Activated T-cell treated with anti-CD3 and anti-CD28 coated beads for 1 hour (primary cell): ENCODE measurements at places on chromosomes 5 and 9.

- no peak for DNase-seq
Measured at GRCh38 chr5:131396015-131396414, 132.2 kb downstream of the CDC42SE2 start.

DNA sequence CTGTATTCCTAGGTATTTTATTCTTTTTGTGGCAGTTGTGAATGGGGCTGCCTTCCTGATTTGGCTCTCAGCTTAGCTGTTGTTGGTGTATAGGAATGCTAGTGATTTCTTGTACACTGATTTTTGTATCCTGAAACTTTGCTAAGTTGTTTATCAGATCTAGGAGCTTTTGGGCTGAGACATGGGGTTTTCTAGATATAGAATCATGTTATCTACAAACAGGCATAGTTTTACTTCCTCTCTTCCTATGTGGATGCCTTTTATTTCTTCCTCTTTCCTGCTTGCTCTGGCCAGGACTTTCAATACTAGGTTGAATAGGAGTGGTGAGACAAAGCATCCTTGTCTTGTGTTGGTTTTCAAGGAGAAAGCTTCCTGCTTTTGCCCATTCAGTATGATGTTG is 129.9 kb downstream of the DMXL1 start:
- DNase-seq = no peak

DNA sequence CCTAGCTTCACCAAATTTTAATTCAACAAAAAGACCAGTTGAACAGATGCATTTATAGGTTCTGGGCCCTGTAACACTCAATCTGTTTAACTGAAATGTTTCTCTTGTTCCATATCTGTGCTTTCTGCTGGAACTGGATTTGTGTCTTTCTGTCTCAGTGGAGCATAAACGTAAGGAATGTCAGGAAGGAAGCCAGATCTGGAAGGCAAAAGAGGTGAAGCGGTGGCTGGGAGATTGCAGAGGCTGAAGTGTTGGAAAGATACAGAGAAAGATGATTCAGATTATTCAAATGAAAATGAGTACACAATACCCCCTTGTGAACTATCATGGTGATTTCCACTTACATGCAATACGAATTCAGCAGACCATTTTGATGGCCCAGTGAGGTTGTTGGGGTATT is 406.8 kb downstream of the BRINP1 start:
- DNase-seq = no peak

DNA sequence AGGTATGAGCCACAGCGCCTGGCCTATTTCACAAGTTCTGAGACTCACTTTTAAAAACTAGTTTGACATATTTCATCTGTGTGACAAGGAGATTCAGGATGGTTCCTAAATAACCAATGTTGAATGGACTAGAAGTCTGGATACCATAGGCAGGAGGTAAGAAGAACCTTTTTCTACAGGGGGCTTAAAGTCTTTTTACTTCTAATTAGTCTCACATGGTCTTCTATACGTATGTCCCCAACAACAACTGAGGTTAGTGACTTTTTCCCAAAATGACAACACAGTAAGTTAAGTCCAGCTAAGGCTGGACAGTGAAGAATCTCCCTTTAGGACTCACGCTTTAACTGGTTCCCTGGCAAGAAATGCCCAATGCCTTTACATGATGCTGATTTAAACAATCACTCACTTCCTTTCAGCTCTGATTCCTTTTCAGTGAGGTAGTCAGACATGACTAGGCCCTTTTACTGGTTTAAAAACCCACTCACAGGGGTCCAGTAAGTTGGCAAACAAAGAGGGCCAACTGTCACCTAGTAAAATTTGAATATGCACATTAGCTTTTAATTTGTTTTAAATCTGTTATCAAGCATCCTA is 12.1 kb upstream of the HAUS6 start:
- DNase-seq = no peak

GRCh38 chr5:173935396-173935795 is 47.2 kb downstream of the CPEB4 start:
- DNase-seq = no peak

- no peak for DNase-seq
Measured at GRCh38 chr9:91899219-91899563, 50.8 kb downstream of the ROR2 start.

DNA sequence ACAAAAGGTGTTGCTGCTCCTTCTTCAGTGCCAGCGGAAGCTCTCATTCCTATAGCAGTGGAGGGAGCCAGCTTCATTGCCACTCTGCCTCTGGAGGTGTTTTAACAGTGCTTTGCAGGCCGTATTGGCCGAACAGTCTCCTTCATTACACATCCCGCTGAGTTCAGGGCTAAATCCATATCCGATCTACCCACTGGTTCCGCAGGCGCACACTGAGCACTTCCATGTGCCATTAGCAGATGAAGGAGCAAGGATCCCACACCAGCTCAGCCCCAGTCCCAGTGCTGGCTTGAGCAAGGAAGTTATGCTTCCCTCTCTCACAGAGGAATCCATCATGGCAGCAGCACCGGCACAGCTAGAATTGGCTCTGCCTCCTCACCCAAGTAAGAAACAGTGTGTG is 121.2 kb upstream of the IRX2 start:
- no peak for DNase-seq

- no peak for DNase-seq
Measured at GRCh38 chr5:168059131-168059530, 232.3 kb upstream of the WWC1 start.

- no peak for DNase-seq
Measured at GRCh38 chr5:61669531-61669930, 337.5 kb downstream of the ZSWIM6 start.

GRCh38 chr9:129259375-129259774 is 81.3 kb upstream of the IER5L start:
- DNase-seq = no peak

GRCh38 chr9:96047741-96048103 is 172.2 kb downstream of the ERCC6L2 start:
- no peak for DNase-seq

DNA sequence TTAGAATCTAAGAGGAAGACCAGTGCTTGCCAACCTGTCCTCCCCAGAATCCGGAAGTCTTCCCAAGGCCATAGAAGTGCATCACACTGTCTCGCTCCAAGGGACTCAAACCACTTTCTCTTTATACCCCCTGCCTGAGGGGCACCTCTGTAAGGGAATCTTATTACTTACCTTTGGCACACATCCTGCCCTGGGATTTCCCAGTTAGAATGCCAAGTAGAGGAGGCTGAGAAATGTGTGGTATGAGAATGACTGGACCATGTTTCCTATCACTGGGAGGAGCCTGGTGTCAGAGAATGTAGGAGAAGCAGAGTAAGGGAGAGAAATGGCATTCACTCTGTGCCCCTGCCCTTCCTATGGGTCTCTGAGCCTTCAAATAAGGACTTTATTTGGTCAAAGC is 85.8 kb downstream of the AOPEP start:
- no peak for DNase-seq

GRCh38 chr5:127518319-127518621 is 830 bp downstream of the PRRC1 start:
- DNase-seq = no peak

- DNase-seq = no peak
Measured at GRCh38 chr5:25552871-25553481, 908.2 kb upstream of the CDH10 start.

DNA sequence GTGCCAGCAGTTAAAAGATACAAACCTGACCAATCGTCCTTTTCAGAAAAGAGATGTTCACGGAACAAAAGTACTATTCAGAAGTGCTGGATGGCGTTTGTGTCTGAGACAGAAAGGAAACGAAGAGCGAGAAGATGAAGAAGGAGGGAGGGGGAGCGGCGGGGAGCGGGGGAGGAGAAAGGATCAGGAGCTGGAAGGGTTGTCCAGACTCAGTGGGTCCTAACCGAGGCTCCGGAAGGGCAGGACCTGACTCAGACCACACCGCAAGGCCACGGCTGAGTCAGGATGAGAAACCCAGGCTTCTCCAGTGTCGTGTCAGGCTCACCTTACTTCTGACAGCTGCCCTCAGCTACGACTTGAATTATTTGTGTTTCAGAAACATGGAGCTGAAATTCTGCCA is 46.2 kb downstream of the PAX5 start:
- no peak for DNase-seq

- DNase-seq = no peak
Measured at GRCh38 chr5:77305956-77306355, 95.5 kb downstream of the PDE8B start.

GRCh38 chr5:35884191-35884769 is 27.6 kb downstream of the IL7R start:
- DNase-seq = no peak

- DNase-seq = no peak
Measured at GRCh38 chr5:135308752-135309151, 90.3 kb downstream of the MACROH2A1 start.
